COR-L47 (cell line): ENCODE measurements at places on chromosomes 3 and 15.

DNA sequence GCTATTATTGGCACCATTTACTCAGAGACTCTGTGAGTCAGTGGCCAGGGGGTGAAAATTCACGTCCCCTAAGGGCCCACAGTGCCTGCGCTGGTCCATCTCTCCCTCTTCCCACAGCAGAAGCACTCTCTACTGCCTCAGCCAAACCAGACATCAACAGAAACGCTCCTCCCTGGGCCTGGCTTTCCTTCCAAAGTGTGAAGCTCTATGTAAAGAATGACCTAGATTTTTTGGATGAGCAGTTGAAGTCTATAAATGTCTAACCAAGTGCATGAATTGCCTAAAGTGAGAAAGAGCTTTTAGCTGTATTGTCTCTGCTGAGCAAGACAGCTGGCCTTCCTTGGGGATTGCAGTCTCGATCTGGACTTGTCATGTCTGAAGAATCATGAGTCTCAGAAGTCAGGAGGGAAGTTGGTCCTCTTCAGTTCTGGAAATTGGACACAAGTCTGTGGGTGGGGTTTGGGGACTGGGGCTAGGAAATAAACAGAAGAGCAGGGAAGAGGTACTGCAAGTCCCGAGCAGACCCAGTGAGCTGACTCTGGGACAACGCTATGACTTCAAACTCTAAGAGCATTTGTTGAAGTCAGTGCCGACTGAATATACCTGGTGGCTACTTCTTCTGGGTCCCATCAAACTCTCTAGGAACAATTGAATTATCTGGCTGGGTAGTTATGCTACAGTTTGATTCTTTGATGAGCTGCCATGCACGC, 29.0 kb downstream of the RASGRP1 start:
- DNase-seq: no peak

- no peak for DNase-seq
Measured at GRCh38 chr15:63606308-63606707, 9.1 kb downstream of the FBXL22 start.

DNA sequence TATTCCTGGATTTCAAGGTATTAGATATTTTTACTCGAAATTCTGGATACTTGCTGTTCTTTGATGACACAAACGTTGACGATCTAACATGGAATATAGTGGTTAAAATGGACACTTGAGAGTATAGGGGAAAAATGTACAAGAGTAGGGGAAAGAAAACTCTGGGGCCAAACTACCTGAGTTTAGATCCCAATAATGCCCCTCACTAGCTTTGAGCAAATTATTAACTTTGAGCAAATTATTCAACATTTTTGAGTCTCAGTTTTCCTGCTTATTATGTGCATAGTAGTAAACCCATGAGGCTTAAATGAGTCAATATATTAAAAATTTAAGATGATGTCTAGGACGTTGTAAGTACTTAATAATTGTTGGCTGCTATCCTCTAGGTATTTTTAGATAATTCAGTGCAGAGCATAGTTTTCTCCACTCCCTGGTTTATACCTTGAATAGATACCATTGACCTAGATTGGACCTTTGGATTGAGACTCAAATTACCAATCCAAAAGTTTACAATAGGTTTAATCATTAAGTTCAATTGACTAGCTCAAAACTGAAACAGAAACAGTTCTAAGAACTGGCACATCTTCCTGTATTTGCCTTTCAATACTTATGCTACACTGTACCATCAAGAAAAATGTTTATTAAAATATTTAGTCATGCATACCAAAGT, 4.5 kb downstream of the ADGRG7 start:
- no peak for DNase-seq

GRCh38 chr15:89825271-89825940, 10.8 kb upstream of the ANPEP start:
- no peak for DNase-seq

- no peak for DNase-seq
Measured at GRCh38 chr15:89149501-89150101, 61.3 kb downstream of the ABHD2 start.

GRCh38 chr3:106276755-106277612, 408.2 kb upstream of the CBLB start:
- no peak for DNase-seq

DNA sequence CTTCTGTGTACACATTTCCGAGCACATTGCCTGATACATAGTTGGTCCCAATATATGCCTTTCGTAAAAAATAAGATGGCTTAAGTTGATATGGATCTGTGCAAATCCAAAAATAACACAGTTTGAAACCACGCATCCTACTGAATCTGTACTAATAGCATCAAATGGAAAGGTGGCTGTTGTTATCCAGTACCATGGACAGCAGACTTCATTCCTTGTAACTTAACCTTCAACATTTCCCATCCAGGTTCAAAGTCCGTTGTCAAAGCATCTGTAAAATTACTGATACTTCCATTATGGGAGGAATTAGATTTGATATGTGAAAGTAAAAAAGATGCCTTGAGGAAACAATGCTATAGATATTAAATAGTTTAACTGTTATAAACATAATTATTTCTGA, 65.5 kb upstream of the C3orf49 start:
- no peak for DNase-seq

DNA sequence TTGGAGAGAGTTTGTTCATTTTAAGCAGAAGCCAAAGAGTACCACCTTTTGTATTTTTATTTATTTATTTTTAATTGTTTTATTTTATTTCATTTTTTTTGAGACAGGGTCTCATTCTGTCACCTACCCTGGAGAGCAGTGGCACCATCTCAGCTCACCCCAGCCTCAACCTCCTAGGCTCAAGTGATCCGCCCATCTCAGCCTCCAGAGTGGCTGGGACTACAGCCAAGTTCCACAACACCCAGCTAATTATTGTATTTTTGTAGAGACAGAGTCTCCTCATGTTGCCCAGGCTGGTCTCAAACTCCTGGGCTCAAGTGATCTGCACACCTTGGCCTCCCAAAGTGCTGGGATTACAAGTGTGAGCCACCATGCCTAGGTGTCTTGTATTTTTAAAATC, 9.6 kb downstream of the CCR8 start:
- DNase-seq: no peak

DNA sequence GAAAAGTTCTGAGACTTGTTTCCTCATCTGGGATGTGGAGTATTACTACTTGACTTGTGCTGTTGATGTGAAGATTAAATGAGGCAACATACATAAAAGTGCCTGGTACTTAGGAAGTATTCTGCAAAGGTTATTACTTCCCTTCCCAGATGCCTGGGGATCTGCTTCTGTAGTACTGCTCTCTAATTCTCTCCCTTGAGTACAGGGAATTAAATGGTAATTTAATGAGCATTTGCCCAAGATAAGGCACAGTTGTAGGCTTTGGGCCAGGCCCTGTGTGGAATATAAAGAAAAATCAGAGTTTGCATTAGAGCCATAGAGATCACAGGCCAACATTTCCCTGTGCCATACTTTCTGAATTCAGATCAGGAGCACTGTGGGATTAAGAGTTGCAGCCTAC, 84.4 kb downstream of the LARS2 start:
- no peak for DNase-seq

GRCh38 chr3:188860147-188860546, 311.6 kb upstream of the TPRG1 start:
- DNase-seq: no peak

DNA sequence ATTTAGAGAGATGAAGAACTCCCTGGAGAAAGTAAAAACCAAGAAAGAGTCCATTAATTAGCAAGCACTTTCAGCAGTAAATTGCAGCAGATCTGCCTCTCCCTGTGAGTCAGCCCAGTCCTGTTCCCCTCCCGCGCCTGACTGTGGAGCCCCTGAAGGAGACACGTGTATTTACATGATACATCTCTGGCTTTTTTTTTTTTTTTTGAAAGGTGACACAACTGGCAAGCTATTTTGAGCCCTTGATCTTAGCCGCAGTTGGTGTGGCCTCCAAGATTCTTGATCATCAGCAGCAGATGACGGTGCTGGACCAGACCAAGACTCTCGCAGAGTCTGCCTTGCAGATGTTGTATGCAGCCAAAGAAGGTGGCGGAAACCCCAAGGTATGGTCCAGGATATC, 271.8 kb upstream of the TPM1 start:
- no peak for DNase-seq

GRCh38 chr3:37751537-37751936, 110.1 kb upstream of the CTDSPL start:
- DNase-seq: no peak

DNA sequence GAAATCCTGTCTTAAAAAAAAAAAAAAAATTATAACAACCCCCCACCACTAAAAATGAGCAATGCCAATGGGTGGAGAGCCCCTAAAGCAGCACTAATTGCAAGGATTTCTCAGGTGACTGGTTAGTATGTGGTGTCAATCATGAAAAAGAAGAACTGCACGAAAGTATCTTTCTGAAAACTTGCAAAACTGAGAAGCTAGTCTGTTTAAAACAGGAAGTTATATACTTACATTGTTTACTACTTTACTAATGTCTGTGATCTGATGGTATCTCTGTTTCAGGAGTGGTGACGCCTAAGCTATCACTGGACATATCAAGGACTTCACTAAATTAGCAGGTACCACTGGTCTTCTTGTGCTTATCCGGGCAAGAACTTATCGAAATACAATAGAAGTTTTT, at the start of gene CCR3:
Gene CCR3, plus strand, starts transcription at position 341 of the 400 bp plus-strand sequence. CDS start 22,699 bp downstream, outside the sequence.
- no peak for DNase-seq

DNA sequence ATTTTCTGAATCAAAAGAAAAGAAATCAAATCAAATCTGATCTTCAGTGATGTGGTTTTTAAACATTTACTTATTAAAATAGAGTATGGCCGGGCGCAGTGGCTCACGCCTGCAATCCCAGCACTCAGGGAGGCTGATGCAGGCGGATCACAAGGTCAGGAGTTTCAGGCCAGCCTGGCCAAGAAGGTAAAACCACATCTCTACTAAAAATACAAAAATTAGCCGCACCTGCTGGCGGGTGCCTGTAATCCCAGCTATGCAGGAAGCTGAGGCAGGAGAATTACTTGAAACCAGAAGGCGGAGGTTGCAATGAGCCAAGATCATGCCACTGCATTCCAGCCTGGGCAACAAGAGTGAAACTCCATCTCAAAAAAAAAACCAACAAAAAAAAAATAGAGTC, 169.1 kb downstream of the ULK4 start:
- DNase-seq: no peak

DNA sequence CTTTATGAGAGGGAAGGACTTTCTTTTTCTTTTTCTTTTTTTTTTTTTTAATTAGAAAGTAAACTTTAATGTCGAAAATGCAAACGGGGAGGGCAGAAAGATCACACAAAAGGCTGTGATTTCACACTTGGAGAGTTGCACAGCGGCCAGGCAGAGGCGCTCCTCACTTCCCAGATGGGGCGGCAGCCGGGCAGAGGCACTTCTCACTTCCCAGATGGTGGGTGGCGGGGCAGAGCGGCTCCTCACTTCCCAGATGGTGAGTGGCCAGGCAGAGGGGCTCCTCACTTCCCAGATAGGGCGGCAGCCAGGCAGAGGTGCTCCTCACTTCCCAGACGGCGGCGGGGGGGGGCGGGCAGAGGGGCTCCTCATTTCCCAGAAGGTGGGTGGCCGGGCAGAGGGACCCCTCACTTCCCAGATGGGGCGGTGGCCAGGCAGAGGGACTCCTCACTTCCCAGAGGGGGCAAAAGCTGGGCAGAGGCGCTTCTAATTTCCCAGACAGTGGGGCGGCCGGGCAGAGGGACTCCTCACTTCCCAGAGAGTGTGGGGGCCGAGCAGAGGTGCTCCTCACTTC, 88.6 kb downstream of the ATP2B2 start:
- DNase-seq: no peak

GRCh38 chr3:35439663-35440062, 199.7 kb upstream of the ARPP21 start:
- DNase-seq: no peak

GRCh38 chr15:38672814-38673670, 108.4 kb upstream of the RASGRP1 start:
- DNase-seq: no peak

- no peak for DNase-seq
Measured at GRCh38 chr3:50605901-50606326, 5.7 kb downstream of the CISH start.

DNA sequence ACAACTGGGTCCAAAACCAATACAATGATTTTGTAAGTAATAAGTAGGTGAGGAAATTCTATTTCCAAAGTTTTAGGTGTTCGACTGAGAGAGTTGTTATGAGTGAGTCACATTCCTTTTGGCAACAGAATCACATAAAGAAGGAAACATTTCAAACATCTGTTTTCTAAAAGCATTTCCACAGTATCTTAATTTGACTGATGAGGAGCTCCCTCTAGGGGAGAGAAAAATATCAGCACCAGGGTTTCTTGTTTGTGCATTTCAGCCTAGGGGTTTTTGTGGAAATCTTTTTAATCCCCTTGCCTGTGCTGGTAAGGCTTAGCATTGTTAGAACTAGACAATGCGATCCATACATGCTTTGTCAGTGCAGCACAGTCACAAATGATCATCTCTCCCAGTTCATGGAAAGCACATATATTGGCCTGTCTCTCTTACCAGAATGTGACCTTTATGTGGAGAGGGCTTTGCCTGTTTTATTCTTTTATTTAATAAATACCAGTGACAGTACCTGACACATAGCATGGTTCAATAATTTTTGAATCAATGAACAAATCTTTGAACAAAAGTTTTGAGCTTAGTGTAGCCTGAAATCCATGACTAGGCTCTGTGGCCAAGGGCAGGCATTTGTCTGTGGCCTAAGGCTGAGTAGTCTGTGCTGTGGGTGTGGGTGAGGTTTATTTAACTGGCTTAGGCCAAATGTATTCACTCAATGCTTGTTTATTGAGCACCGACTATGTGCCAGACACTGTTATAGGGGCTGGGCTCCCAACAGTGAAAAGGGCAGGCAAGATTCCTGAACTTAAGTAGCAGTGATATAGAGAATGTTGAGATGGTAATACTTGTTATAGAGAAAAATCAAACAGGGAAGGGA, 21.1 kb upstream of the IQCF6 start:
- no peak for DNase-seq

- no peak for DNase-seq
Measured at GRCh38 chr15:63517202-63517601, 12.8 kb downstream of the USP3 start.

DNA sequence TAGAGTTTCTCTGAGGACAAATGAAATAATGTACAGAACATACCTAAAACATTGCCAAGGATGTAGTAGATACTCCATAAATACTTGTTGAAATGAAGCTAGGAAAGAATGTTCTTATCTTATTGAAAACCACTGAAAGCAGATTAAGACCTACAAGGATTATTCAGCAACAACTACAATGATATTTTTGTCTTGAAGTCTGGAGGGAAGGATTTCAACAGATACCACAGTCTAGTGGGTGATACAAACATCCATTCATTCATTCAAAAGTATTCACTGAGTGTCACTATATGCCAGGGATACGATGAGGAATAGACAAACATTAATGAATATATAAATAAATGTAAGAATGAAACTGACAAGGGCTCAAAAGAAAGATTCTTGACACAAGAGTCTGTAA, 74.7 kb upstream of the THBS1 start:
- DNase-seq: no peak

DNA sequence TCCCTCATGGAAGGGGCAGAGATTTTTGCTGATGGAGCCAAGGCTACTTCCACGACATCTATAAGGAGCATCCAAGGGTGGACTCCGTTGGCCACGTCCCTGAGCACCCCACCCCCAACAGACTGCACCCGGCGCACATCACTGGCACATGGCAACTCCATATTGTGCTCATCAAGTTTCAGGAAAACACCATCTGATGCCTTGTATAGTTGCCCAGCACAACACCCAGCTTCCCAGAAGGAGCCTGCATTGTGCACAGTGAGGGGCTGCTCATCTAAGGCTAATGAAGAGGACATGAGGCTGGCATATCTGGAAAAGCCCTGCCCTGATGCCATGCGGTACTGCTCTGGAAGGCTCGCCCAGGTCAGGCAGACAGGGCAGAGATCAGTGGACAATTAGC, 15.0 kb upstream of the CACNA2D2 start:
- no peak for DNase-seq
